Stimulated activated naive CD4-positive, alpha-beta T cell (primary cell): ENCODE measurements at places on chromosomes 3 and 15.

DNA sequence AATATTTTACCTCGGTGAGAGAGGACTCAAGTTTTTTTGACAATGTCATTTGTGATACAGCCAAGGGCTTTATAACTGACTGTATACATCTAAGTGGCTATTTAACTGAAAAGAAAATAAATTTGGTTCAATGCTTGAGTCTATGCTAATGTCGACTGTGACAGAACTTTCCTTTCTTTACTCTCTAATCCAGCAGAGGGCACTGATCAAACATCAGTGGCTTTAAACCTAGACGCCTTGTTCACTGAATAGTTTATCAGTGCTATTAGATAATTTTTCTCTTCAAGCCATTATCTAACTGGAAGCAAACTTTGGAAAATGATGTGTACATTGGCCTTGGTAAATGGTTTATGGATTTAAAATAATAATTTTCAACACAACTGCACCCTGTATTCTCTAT lies 285.1 kb downstream of the CHL1 start:
- DNase-seq = no peak

- DNase-seq = no peak
Observed at GRCh38 chr3:166390303-166390702, 553.1 kb upstream of the BCHE start.

- no peak for DNase-seq
Observed at GRCh38 chr3:190193210-190193609, 72.5 kb upstream of the P3H2 start.

GRCh38 chr15:86237111-86237500 lies 157.4 kb downstream of the AGBL1 start:
- DNase-seq = no peak

DNA sequence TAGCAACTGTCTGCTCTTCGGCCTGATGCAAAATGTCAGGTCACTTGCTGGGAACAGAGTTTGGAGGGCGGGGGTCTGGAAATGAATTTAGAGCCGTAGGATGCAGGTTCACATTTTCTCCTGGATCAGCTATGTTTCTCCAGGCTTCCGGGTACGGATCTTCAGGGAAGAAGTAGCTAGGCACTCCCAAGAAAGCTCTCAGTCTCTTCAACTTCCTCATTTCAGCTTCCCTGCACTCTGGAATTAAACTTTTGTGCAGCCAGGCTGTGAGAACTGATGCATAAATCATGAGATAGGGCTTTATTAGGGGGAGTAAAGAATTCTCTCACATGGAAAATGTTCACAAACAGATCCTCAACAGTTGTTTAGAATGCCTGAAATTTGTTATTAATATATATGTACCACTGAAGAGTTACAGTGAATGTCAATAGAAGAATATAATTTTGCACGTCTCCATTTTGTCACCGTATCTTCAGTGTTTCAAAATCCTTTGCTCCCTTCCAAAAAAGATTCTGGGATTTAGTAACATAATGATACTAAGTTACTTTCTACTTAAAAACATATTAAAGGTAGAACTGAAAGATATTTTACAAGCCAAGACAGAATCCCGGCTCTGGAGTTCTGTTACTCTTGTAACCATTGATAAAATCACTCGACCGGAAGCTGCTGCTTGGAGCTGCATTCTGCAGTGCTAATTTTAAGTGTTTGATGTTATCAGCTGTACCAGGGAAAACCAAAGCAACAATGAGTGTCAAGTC lies 178.5 kb upstream of the P2RY1 start:
- no peak for DNase-seq

GRCh38 chr15:62958528-62959363 lies 83.8 kb upstream of the TPM1 start:
- DNase-seq = no peak

- no peak for DNase-seq
Observed at GRCh38 chr3:41244620-41245336, 45.5 kb downstream of the CTNNB1 start.

DNA sequence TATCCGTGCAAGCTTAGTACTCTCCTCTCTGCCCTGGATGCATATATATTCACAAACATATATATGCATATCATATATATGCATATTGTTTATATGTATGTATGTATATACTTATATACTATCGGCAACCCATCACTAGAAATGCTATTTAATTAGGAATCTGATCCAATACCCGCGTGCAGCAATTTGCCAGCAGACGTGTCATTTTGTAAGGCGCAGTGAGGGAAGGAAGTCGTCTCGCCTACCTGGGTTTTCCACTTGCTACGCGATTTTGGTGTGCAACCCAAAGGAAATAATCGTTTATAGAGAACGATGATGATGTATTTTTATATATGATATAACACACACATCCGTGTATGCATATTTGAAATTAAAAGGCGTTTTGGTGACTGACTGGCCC lies 5.6 kb upstream of the FEZF2 start:
- DNase-seq = no peak

DNA sequence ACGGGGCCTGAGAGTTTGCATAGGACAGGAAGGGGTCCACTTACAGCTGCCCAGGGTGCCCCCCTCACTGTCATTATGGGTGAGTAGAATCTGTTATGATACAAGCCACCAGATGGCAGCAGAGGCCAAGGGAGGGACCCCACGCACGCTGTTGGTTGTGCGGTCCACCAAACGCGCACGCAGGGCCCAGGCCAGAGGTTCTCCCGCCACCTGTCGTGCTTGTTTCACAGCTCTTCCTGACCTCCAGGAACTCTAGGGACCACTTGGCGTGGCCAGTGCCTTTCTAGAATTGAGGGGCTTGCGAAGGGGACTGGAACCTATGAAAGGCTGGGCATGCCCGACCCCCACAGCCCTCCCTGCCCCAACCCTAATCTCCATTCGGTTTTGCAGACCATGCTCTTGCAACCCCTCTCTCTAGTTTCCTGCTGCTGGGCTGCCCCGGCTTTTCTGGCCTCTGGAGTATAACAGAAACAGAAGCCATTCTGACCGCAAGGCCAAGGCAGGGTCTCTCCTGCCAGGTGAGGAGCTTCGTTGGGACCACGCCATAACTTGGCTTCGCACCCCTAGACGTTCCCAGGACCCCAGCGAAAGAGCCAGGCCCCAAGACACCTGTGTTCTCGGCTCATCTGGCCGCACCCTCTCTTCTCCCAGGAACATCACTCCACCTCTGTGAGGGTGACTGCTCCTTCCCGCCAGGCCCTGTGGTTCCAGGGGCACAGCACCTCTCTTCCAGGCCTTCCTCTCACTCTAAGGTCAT lies 46.0 kb downstream of the ALDH1L1 start:
- peak; percentile 37 for DNase-seq

DNA sequence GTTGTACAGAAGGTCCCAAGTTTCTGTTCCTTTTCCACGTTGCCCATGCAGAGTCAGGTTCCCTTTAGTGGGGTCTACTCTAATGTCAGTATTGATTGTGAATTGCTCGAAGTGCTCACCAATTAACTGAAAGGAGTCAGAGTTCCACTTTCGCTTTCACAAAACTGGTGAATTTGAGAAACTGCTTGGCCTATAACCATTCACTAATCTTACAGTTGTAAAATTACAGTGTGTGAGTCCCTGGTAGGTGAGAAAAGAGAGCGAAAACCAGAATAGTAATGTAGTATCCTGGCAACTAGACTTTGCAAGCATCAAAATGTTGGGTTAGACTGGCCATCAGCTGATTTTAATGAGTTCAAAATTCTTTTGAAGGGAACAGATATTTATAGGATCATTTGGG lies 237.5 kb upstream of the CHRM5 start:
- DNase-seq = no peak

GRCh38 chr3:53820756-53821580 lies 25.3 kb downstream of the CHDH start:
- no peak for DNase-seq

- DNase-seq = no peak
Observed at GRCh38 chr15:42405863-42406482, 46.7 kb downstream of the CAPN3 start.

DNA sequence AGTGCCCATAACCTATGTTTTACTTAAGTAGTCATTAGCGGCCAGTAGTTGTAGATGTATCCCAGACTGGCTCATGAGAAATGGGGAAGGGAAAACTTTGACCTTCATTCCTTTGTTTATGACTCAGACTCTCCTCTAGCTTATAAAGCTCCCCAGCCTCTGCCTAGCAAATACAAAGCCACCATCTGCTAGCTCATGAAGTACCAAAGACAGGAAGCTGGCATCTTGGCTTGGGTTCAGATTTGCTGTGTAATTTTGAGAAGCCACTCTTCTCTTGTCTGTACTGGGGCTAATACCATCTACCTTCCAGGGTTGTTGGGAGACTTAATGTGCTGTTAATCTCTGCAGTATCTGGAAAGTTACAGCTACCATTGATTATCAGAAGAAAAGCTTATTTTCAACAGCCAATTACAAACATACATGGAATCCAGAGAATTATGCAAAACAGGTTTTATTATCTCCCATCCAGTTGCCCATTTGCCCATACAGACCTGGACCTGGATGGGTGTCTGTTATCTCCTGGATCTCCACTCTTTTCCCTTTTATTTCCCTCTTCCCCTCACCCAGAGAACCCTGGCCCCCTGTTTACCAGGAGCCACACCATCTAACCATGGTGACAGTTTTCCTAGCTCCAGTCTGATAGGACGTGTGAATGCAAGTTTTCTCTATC lies 153.8 kb downstream of the SEMA6D start:
- DNase-seq = no peak
